Panc1 (cell line): ENCODE measurements at places on chromosomes 11 and 22.

DNA sequence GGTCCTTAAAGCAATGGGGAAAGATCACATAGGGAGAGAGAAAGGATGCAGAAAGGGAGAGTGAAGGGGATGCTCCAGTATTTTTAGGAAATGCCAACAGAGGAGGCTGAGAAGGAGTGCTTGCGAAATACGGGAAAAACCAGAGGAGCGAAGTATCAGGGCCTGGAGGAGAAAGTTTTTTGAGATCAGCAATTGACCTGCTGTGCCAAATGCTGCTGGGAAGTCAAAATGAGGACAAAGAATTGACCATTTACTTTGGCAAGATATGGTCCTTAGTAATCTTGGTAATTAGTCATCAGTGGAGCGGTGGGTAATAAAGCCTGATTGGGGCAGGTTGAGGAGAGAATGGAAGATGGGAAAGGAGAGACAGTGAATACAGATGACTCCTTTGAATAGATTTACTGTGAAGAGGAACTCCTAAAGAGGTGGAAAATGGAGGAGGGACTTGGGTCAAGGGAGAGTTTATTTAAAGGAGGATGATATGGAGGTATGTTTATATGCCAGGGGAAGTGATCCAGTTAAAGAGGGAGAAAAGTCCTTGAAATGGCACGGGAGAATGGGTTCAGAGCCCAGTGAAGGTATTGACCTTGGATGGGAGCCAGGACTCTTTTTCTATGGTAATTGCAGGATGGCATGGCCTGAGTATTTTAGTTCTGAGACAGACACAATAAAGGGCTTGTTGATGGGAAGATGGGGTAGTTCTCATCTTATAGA lies 111.5 kb downstream of the PKNOX2 start:
- DNase-seq, result no peak

DNA sequence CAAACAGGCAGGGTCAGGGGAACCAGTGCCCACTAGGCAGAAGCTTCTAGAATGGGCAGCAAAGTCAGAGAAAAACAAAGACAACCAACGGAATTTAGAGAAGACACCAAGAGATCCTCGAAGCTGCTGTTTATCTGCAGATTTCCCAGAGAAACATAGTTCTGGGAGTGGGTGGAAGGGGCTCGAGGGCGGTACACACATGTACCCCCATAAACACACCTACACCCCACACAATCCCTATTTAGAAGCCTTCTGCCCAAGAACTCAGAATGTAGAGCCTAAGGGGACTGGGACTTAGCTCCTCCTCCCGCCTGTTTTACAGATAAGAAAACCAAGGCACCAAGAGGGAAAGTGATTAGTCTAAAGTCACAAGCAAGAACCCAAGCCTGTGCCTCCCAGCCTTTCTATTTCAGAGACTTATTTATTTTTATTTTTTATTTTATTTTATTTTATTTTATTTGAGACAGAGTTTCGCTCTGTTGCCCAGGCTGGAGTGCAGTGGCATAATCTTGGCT lies 6.4 kb downstream of the NPTXR start:
- no peak for DNase-seq

DNA sequence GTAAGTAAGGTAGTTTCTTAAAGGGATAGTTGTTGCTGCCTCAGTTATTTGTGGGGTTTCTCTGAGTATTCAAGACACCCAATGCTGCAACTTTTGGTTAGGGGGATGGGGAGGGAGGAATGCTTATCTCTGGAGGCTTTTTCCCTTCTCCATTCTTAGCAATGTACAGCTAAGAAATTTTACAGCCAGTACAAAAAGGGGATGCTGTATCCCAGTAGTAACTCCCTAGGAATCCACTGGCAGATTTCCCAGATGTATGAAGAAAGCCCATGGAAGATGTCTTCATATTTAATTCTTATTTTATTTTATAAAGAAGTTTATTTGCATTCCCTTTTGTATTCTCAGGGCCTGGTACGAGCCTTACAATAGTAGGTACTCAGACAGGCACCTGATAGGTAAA lies 154.8 kb downstream of the ENTHD1 start:
- no peak for DNase-seq

DNA sequence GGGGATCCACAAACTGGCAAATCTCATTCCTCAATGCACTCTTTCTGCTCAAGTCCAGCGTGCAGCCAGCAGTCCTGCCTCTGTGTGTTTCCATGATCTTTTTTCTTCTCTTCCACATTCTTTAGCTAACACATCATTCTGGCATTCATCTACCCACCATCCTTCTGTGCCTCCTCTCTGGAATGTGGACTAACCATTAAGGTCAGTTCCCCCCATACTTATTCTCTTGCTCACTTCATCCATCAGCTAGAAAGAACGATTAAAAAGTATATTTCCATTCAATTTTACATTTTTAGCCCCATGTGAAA lies 7.8 kb downstream of the KIRREL3 start:
- DNase-seq, result no peak

DNA sequence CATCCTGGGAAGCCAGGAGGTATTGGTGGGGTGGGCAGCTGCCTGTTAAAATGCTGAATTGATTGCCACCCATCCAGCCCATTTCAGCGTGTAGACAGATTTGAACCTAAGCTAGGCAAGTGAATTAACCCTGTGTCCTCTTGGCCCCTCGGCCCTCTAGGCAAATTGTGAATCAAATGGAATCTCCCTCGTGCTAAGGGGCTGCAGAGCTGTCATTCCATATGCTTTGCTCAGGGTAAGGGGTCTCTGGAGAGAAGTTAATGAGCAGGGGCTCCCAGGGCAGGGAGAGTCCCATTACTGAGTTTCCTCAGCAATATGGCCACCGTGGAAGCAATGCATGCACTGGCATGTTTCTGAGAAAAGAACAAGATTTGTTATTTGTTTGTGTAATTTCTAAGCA lies 117.7 kb upstream of the RCN1 start:
- DNase-seq, result no peak

DNA sequence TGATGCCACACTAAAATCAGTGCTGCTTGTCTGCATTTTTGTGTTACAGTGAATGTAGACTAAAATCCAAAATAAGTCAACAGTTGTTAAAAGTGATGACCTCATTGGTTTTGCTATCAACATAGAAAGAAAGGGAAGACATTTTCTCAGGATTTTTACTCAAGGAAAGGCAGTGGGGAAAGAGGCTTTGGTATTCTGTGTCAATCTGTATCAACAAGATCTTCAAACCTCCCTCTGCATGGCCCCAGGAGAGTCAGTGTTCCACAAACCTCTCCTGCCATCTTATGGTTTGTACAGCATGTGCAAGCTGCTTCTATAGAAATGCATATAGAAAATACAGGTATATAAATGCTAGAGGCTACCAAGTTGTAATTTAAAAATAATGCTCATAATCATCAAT lies 13.8 kb upstream of the OR51M1 start:
- DNase-seq, result no peak

- no peak for DNase-seq
Measured at GRCh38 chr11:128379587-128380580, 207.5 kb downstream of the ETS1 start.

- DNase-seq, result no peak
Measured at GRCh38 chr11:133082453-133082781, 449.9 kb downstream of the OPCML start.

- no peak for DNase-seq
Measured at GRCh38 chr11:63813563-63814382, 517 bp downstream of the SPINDOC start.

GRCh38 chr11:2267851-2268728 lies 2.3 kb downstream of the ASCL2 start:
- DNase-seq, result no peak

GRCh38 chr11:84256618-84257017 lies 970.5 kb upstream of the CCDC90B start:
- DNase-seq, result no peak

DNA sequence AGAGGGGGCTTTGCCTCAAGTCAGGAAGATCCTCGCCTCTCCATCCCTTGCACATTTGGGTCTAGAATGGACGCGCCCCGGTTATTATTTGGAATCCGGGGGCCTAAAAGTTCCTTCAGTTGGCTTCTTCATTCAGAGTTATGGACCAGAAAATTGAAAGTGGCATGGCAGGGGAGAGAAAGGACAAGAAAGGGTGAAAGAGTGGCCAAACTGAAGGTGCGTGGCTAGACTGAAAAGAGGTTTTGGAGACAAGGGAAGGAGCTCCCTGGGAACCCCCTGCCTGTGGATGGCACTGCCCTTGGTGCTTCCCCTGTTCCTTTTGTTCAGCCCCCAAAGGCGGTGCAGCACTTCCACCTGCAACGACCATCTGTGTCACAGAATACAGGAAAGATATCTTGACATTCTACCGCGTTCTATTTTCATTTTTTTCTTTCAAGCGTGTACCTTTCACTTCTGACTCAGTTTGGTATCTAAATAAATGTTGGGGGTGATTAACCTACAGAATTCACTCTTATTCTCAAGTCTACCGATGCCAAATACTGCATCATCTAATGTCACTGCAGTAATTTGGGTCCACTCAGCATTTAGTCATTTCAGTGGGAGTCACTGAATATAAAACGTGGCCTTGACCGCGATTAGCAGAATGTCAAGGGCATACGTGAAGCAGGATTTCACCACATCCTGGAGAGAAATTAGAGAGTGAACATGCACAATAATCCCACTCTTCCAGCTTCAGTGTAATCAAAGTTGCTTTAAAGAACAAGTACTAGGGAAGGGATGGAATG lies 88.1 kb upstream of the ARHGAP32 start:
- DNase-seq, result no peak

- no peak for DNase-seq
Measured at GRCh38 chr11:73530109-73530508, 67.8 kb downstream of the FAM168A start.

- DNase-seq, result no peak
Measured at GRCh38 chr22:25624476-25624875, 60.0 kb downstream of the GRK3 start.

DNA sequence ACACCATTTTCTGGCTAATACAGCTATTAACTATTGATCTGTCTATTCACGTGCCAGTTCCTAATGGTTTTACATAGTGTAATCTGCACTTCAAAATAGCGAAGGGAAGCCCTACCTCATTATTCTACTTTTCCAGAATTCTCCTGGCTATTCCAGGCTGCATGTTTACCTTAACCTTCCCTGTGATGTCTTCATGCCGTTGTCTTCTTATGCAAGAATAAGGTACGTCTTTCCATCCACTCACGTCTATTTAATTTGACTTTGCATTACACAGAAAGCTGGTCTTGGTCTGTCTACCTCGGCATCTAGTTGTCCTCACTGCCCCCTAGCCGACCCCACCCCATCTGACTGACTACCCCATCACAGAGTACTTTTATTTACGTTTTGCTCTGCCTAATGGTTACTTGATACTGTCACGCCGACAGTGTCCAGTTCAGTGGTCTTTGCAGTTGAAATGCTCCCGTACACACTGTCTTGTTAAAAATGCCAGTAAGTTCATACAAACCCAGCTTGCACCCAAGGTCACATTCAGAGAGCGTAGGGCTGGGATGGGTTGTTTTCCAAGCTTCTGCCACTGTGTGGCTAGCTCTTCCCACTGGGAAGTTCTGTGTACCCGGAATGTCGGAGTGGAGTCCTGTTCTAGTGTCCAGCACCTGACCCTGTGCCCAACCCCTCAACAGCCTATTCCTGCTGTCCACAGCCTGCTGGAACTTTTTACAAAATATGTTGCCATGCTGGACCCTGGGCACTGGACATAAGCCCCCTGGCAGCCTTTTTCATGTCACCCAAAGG lies 15.0 kb downstream of the NEAT1 start:
- no peak for DNase-seq

GRCh38 chr11:125957618-125958332 lies 11.9 kb downstream of the VSIG10L2 start:
- no peak for DNase-seq

DNA sequence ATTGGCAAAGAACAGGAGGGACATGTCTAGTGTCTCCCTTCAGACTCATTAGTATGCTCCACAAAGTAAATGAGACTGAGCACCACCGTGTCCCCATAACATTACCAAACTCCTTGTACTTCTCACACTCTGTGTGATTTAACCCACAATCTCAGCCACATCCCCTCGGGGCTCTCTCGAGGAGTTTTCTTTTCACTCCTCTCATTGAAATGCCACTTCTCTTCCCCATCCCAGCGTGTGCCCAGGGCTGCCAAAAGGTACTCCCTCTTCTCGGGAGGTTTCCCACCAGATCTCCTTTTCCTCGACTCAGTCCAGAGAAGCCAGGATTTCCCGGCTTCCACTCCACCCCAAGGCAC lies 1.1 kb downstream of the RBFOX2 start:
- DNase-seq, result no peak
